ENCODE measurements at places on chromosomes 5 and 9.

DNA sequence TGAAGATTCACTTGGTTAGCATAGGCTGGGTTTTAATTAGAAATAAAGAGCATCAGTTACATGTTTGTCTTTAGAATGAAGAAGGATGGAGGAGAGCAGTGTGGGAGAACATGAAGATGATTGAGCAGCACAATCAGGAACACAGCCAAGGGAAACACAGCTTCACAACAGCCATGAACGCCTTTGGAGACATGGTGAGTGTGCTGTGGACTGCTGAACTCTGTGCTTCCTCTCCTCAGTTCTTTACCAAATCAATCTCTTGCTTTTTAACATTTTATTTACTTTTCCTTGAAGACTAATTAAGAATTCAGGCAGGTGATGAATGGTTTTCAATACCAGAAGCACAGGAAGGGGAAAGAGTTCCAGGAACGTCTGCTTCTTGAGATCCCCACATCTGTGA lies 38.2 kb upstream of the SPATA31E1 start:
- no peak for DNase-seq

GRCh38 chr5:107915176-107915812 lies 244.6 kb upstream of the EFNA5 start:
- DNase-seq = no peak

DNA sequence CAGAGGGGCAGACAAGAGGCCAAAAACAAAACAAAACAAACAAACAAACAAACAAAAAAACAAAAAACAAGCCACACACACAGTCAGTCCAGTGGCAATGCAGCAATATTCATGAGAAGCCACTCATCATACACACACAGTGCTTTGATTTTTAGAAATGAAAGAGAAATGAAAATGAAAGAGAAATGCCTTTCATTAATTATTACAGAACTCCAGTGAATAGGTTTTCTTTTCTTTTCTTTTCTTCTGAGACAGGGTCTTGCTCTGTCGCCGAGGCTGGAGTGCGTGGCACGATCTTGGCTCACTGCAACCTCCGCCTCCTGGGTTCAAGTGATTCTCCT lies 36.9 kb downstream of the SPRY4 start:
- DNase-seq = no peak

- DNase-seq = no peak
Measured at GRCh38 chr5:154858972-154859871, 795 bp downstream of the CNOT8 start.

DNA sequence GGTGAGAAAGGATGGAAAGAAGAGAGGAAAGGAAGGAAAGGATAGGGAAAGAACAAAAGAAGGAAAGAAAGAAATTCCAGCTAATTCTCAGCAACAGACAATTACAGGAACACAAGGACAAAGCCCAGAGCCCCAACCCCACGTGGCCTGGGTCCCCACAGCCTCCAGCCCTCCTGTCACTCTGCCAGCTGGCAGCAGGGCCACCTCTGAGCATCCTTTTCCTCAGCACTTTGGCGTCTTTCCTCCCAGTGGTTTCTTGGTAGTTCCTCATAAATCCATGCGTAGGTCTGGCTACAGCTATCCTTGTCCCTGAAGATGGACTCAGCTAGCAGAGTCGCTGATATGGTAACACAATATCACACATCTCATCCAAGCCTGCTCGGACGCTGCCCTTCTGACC lies 28.3 kb downstream of the ADAMTS2 start:
- DNase-seq = no peak

- no peak for DNase-seq
Measured at GRCh38 chr5:58404734-58405133, 55.2 kb downstream of the PLK2 start.

DNA sequence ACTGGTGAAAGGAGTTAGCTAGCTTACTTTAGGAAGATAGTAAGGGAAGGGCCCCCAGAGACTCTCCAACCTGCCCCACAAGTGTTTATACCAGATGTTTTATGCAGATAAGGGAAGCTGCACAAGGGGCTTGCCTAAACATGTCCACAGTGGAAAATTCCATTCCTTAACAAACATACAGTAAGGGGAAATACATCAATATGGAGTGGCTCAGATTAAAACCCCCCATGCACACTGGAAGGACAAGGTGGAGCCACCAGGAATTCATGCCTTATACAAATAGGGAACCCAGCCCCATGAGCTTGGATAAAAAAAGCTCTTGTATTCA lies 106.3 kb upstream of the GPBP1 start:
- no peak for DNase-seq

- DNase-seq = no peak
Measured at GRCh38 chr5:56698463-56699381, 116.6 kb upstream of the MAP3K1 start.

DNA sequence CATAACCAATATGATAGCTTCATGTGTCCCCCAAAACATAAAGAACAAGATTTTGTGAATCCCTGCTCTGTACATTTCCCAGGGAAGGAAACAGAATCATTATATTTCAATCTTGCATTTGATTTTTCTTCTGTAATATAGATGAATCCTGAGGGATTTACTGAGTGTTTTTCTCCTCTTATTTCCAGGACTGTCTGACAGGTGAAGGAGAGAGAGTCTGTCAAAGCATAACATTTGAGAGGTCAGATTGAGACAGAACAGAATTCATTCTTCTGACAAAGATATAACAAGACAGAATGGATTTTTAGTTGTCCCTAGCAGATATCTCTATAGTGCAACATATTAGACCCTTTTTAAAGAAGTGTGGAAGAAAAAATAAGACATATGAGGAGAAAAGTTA lies 354.5 kb upstream of the IZUMO3 start:
- no peak for DNase-seq

DNA sequence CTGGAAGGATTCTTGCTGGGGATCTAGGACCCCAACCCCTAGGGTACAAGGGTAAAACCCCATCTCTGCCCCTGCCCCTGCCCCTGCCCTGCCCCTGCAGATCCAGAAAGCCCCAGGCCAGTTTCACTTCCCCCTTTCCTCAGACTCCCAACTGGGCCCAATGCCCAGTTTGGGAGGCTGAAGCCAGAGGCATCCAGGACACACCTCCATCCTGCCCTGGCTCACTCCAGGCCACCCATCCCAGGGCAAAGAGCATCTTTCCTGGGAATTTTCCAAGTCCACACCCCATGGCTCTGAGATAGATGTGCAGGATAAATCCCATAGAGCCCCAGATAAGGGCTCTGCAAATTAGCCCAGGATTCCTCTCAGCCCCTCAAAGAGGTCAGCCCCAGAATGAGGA lies 17.4 kb downstream of the CNTFR start:
- DNase-seq = no peak

All from GM04503 (cell line).